Pancreas (tissue), 10 donors: ENCODE measurements at places on chromosomes 4 and X. TPM values are rescaled to one million over a fixed set of nuclear protein-coding genes. Genes with fewer than 3 reads are reported as not detected.

Gene NCAPG
- total RNA-seq = 0.23 TPM

DNA sequence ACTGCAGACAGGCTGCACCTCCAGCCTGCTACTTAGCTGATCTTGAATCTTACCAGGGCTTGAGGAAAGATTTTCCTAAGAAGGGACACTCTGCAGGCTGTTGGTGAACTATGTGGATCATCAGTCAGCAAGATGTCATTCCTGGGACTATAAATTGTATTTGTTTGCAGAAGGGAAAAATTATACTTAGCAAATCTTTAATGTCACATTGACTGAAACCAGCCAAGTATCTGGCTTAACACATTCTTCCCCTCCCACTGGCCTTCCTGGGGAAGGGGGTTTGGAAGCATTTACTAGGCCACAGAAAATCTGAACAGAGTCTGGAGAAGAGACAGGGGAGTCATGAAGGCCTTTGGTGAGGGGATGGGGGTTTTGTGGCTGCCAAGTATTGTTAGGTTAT is 156.7 kb upstream of the EOLA2 start:
- DNase-seq = no peak

DNA sequence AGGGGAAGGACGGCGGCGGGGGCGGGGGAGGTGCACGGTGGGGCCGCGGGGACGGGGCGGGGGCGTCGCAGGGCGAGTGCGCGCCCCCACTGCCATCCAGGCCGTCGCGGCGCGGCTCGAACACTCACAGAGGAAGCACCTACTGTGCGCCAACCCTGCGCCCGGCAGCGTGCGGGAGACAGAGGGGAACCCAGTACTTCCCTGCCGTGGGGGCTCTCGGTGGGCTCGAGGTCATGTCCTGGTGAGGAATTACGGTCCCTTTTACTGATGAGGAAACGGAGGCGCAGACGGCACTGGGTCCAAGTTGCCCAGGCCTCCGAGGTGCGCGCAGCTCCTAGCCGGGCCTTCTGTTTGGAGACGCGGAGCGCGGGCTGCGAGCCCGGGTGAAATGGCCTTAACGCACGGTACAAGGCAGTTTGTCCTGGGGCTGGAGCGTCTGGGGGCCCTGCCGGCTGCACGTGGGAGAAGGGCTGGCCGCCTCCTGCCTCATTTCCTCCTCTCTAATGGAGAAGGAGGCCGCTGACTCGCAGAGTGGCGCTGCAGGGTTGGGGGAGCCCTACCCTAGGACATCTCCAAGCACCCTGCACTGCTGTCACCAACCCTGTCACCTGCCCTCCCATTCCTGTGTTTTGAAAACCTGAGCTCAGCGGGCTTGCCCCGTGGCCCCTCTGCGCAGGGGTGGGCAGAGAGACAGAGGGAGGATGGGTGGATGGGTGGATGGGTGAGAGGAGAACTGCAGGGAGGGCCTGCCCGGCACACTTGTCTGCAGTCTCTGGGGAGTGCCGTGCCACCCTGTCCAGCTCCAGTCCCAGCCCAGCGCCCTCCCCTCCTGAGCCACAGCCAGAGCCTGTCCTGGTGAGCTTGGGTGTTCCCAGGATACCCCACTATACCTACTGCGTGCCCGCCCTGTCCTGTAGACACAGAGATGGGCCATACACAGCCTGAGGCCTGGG is 106.0 kb downstream of the ADRA2C start:
- no peak for DNase-seq

DNA sequence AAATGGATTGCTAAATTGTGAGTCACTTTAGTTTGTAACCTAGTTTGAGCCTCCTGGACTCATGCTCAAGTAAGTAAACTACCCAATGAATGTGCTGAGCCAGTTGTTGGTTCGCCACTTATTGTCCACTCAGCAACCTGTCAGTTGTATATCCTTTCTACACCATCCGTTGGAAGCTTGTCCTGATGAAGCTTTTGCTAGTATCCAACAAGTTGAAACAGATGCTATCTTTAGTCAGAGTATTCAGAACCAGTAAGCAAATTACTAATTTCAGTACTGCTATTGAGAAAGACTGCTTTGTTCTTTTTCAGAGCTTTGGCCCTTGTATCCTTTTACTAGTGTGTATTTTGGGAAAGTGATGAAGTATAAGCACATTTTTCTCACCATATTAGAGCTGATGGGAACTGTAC is 4.3 kb upstream of the NAA15 start:
- no peak for DNase-seq

GRCh38 chr4:172514011-172514410 is 654.6 kb upstream of the GALNT7 start:
- DNase-seq = no peak

Gene ADH1C
- 17.2 TPM for total RNA-seq

Gene SMIM10L2A
- total RNA-seq = 1.3 TPM

Gene CXCL11
- total RNA-seq = 3.7 TPM

DNA sequence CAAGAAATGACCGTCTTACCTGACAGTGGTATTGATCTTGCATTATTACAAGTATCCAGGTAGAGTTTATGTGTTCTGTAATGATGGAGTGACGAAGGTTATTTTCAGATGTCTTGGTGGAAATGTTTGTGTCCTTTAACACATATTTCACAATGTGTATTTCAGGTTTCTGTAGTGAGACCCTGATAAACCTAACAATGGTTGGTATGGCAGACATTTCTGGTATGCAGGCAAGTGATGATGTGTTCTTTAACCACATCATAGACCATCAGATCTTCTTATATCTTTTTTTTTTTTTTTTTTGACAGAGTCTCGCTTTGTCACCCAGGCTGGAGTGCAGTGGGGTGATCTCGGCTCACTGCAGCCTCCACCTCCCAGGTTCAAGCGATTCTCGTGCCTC is 14.6 kb upstream of the ATXN3L start:
- no peak for DNase-seq

Gene ZDHHC15
- 1.1 TPM for total RNA-seq

Gene XAGE5
- not detected for total RNA-seq

- no peak for DNase-seq
These were observed 442.8 kb upstream of the ZFP42 start for GRCh38 chr4:187552781-187553180.

Gene RADX
- total RNA-seq = 1.1 TPM
